ENCODE measurements at places on chromosomes 1 and 21. TPM values are rescaled to one million over a fixed set of nuclear protein-coding genes. Genes with fewer than 3 reads are reported as not detected.

The KCNQ4 gene
- 2.5 TPM for total RNA-seq

The KRTAP21-2 gene
- total RNA-seq: not detected

The ZNF648 gene
- total RNA-seq: not detected

The CBR3 gene
- total RNA-seq: 56.3 TPM

The RIMKLA gene
- 3.5 TPM for total RNA-seq

The LCE2B gene
- not detected for total RNA-seq

The ETV3L gene
- not detected for total RNA-seq

The FCER1G gene
- not detected for total RNA-seq

The PPM1J gene
- 1.4 TPM for total RNA-seq

The PM20D1 gene
- total RNA-seq: not detected

The CBS gene
- total RNA-seq: 8.9 TPM

The TBX19 gene
- total RNA-seq: 0.23 TPM

The YOD1 gene
- total RNA-seq: 54.0 TPM

The TTC39A gene
- 12.3 TPM for total RNA-seq

The CYP4Z1 gene
- total RNA-seq: not detected

The SLC35D1 gene
- total RNA-seq: 5.3 TPM

The CNR2 gene
- not detected for total RNA-seq

The CHI3L1 gene
- total RNA-seq: not detected

The MYBPH gene
- not detected for total RNA-seq

The PRKACB gene
- 7.8 TPM for total RNA-seq

The ICOSLG gene
- total RNA-seq: 14.8 TPM

The UMODL1 gene
- total RNA-seq: not detected

The UBE4B gene
- total RNA-seq: 37.9 TPM

The TACSTD2 gene
- 94.2 TPM for total RNA-seq

The NUDT4B gene
- 29.9 TPM for total RNA-seq

The CDC20 gene
- total RNA-seq: 349 TPM

The CTH gene
- total RNA-seq: 13.2 TPM

The GNG4 gene
- total RNA-seq: 0.80 TPM

The ATP6V1G3 gene
- total RNA-seq: not detected

The RNF186 gene
- 0.69 TPM for total RNA-seq

The C1orf94 gene
- total RNA-seq: not detected

The CLCNKA gene
- not detected for total RNA-seq

The CCDC30 gene
- total RNA-seq: 0.46 TPM

The SPRR4 gene
- total RNA-seq: not detected

The FMO5 gene
- total RNA-seq: 3.2 TPM

The CDC7 gene
- 10.0 TPM for total RNA-seq

The CD101 gene
- total RNA-seq: 0.36 TPM

The WDR64 gene
- total RNA-seq: not detected

The ZSWIM5 gene
- total RNA-seq: 1.6 TPM

The MYCL gene
- 4.0 TPM for total RNA-seq

The BNIPL gene
- total RNA-seq: 2.4 TPM

The IGSF9 gene
- total RNA-seq: 19.9 TPM

The SPRR2G gene
- not detected for total RNA-seq

The SAMD11 gene
- total RNA-seq: 5.8 TPM

The ANGPTL1 gene
- not detected for total RNA-seq

The LAX1 gene
- not detected for total RNA-seq

The TMCO2 gene
- total RNA-seq: not detected

The TADA1 gene
- 12.4 TPM for total RNA-seq

The SZRD1 gene
- 119 TPM for total RNA-seq

All from PC-3 (cell line).